ENCODE measurements at places on chromosomes 6 and 20.
A peak's percentile ranks its signal among the peaks of the same experiment; 100 is the strongest.

DNA sequence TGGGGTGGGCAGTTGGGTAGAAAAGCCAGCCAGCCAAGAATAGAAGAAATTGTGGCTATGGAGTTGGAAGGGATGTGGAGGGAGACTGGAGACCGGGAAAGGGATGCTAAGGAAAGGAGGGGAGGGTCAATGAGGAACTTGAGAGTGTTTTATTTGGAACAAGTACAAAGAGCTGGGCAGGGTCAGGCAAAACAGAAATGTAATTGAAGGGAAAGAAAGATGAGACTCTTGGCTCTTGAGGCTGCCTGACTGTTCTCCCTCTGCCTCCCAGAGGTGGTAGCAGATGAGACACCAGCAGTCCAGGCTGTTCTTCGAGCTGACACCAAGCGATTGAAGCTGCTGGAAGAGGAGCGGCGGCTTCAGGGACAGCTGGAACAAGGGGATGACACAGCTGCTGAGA, 12.7 kb downstream of the ABCF1 start:
- no peak for DNase-seq

DNA sequence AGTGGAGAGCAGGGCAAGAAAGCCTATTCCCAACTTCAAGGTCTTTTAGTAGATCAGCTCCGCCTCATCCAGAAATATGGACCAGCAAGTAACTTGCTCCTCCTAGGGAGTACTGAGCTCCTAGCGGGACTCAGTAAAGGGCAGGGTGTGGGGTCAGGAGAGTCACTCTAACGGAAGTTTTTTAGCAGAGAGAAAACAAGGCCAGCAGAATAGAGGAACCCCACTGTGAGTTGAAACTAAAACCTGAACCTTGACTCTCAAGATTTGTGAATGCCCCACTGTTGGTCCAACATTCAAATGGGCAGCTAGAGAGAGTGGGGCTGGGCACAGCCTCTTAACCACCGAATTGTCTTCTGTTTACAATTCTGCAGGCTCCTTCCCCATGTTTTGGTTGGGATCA, 244.8 kb downstream of the FARS2 start:
- no peak for DNase-seq

- DNase-seq = no peak
Observed at GRCh38 chr6:117138920-117139319, 126.4 kb upstream of the VGLL2 start.

DNA sequence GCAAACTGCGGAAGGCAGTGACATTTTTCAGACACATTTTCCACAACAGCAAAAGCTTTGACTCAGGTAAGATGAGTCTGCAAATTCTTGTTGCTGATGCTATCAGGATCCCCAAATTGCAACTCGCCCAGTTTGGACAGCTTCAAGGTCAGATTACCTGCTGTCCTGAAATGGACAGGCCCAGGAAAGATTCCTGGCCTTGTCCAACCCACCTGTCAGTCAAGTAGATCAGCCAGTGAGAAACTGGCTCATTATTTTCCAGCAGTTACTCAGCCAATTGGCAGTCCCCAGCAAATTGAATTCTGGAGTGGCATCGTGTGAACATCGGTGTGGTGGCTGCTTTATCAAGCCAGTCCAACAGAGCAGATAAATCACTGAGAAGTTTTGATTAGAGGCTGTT, 84.5 kb upstream of the SNAP25 start:
- no peak for DNase-seq

DNA sequence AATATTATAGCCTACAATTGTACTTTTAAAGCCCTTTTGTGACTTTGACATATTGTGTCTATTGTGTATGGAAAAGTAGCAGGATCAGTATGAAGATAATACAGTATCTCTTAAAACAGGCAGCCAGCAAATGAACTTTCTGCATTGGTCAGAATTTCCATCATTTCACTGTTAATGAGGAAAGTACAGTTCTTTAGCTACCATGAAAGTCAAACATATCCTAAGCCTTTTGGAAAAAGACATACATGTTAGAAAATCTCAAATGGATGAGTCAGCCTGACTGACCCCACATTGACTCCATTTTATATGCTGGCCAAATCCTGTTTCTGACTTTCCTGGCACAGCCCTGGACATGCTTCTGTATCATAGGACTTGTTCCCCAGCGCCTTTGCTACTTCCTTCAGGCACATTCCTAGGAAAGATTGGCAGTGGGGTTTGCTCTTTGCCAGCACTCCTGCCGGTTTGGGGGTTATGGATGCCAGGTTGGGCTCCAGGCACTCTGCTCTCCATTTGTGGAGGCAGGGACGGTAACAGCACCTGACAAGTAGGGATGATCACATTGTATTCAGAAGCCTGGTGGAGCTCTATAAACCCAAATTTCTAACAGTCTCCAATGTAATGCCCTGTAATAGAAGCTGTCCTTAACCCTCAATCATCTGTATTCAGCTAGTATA, 43.7 kb downstream of the TOP1 start:
- DNase-seq = no peak

GRCh38 chr6:43992783-43993644, 134.2 kb downstream of the MRPL14 start:
- no peak for DNase-seq

DNA sequence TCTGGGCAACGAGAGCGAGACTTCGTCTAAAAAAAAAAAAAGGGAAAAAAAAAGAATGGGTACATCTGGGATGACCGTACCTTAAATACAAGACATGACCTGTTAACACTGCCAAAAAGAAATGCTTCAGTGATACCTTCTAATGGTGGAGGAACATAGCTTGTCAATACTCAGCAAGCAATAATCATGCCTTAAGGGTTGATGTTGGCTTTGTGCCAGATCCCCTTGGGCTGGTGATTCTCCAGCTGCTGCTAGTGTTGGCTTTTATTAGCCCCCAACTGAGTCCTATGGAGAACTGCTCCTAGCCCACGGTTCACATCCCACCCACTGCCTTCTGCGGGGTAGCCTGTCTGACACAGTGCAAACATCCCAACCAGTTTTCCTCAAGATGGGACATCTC, 134.9 kb downstream of the PLCB1 start:
- DNase-seq = peak; percentile 85

DNA sequence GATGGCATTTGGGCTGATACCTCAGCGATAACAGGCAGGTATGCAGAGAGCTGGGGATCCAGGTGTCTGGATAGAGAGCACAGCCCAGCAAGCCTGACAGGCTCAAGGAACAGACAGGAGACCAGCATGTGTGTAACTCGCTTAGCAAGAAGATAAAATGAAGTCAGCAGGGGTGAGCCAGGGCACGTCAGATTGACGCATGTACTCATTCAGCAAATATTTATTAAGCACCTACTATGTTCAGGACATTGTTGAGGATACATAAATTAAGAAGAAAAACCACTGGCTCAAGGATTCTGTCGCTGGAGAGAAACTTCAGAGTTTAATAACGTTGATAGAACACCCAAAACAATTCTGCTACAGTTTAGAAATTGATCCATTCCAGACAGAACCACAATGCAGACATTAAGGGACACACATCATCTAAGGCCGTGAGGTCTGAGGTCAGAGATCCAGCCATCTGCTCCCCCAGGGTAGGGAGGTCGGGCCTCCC, 1.0 kb upstream of the DUSP22 start:
- no peak for DNase-seq
